ENCODE measurements at places on chromosomes 1 and 21. TPM values are rescaled to one million over a fixed set of nuclear protein-coding genes. Genes with fewer than 3 reads are reported as not detected.

The MXRA8 gene
- total RNA-seq: 0.77 TPM

The MYOG gene
- total RNA-seq: not detected

The STIL gene
- total RNA-seq: 19.9 TPM

The CLDN8 gene
- total RNA-seq: not detected

The GTF2B gene
- total RNA-seq: 31.7 TPM

The SLC44A3 gene
- total RNA-seq: not detected

The CCDC185 gene
- not detected for total RNA-seq
